ENCODE measurements at places on chromosomes 12 and 14.

GRCh38 chr12:102833687-102834441 lies 83.2 kb downstream of the PAH start:
- DNase-seq = no peak

GRCh38 chr12:51972849-51973273 lies 21.4 kb downstream of the ACVR1B start:
- DNase-seq = peak; percentile 97

DNA sequence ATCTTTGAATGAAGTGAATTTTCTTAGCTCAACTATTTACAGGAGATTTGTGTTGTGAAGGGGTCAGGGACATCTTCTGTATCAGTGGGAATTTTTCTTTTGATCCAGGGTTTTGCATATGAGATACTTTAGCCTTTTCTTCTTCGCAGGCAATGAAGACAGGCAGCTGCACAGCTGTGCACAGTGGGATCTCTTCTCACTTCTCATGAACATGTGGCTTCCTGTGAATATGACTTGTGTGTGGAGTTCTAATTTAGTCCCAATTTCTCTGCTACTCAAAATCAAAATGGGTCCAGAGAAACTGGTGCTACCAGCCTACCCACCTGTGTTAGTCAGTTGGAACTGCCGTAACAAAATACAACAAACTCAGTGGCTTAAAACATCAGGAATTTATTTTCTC lies 37.8 kb downstream of the ARF6 start:
- DNase-seq = peak; percentile 23

- DNase-seq = no peak
Observed at GRCh38 chr12:119565404-119565803, 28.2 kb upstream of the TMEM233 start.

- no peak for DNase-seq
Observed at GRCh38 chr12:69844416-69844815, 19.4 kb downstream of the MYRFL start.

Data from MV-4-11 (cell line).